ENCODE measurements at places on chromosomes 2 and 18. TPM values are rescaled to one million over a fixed set of nuclear protein-coding genes. Genes with fewer than 3 reads are reported as not detected.

ABCA12 gene
- total RNA-seq = 0.99 TPM

ACMSD gene
- total RNA-seq = not detected

GREB1L gene
- 14.9 TPM for total RNA-seq

ANKRD30B gene
- total RNA-seq = not detected

C1GALT1C1L gene
- 1.3 TPM for total RNA-seq

MXD1 gene
- total RNA-seq = 19.6 TPM

HTR2B gene
- 1.0 TPM for total RNA-seq

VWC2L gene
- 11.5 TPM for total RNA-seq

SP5 gene
- total RNA-seq = 0.77 TPM

RAB27B gene
- 8.7 TPM for total RNA-seq

FOSL2 gene
- total RNA-seq = 35.8 TPM

CDH2 gene
- total RNA-seq = 225 TPM

DSG1 gene
- 8.5 TPM for total RNA-seq

NXPH2 gene
- 9.1 TPM for total RNA-seq

NMUR1 gene
- total RNA-seq = 2.1 TPM

EMX1 gene
- total RNA-seq = not detected

MRO gene
- total RNA-seq = 1.3 TPM

Measured in camera-type eye (tissue), 1 donor.